Epithelial cell of esophagus (primary cell): ENCODE measurements at places on chromosomes 2 and 18.

- DNase-seq, result no peak
Observed at GRCh38 chr18:25229081-25229480, 122.9 kb downstream of the ZNF521 start.

DNA sequence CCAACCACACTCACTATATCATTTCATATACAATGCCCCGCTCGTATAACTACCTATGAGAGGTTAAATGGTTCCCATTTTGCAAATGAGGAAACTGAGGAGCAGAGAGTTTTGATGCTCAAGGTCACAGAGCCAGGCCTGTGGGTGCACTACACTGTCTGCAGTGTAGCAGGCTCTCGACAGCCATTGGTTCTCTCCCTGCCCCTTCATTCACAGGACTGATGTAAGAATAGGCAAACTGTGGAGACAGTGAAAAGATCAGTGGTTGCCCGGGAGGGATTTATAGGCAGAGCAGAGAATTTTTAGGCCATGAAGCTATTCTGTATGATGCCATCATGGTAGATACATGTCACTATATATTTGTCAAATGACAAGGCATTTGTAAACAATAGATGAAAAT is 39.0 kb upstream of the LBH start:
- DNase-seq, result no peak

GRCh38 chr18:57748770-57749603 is 54.1 kb downstream of the ATP8B1 start:
- DNase-seq, result peak; percentile 82

GRCh38 chr2:178191004-178191508 is 3.3 kb upstream of the OSBPL6 start:
- no peak for DNase-seq
